ENCODE measurements at places on chromosomes 2 and 18.

DNA sequence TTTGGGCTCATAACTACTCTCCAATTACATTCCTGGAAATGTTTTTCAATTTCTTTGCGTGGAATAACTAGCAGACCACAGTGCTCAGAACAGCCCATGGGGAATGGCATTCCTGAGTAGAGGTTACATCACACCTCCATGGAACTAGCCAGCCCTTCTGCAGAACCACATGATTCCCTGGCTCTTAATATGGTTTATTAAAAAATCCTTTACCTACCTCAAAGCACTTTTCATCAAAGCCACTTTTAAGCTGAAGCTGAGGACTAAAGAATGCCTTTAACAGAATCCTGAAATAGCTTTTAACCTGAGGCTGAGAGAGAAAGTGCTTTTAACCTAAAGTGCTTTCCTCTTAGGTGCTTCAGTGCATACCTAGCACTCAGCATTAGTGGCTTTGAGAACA is 376.3 kb downstream of the ARHGAP15 start:
- no peak for DNase-seq

GRCh38 chr2:223501641-223502040 is 100.5 kb downstream of the SCG2 start:
- DNase-seq = no peak

DNA sequence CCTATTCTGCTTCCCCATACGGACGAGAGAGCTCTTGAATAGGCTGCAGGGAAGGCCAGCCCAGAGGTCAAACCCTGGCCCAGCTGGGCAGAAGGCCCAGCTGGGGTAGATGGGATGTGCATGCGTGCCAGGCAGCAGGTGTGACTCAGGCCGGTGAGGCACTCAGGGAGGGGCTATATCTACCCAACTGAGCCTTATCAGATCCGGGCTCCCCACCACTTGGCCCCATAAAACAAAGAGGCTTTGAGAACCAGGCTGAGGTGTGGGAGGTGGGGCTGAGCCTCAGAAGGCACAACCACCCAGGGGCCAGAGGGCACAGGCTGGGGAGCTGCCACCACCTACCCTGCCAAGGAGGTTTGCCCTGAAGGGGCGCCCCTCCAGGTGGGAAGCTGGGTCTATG is 8.0 kb upstream of the CFAP65 start:
- DNase-seq = no peak

GRCh38 chr2:216222650-216223352 is 113.7 kb downstream of the XRCC5 start:
- DNase-seq = no peak

DNA sequence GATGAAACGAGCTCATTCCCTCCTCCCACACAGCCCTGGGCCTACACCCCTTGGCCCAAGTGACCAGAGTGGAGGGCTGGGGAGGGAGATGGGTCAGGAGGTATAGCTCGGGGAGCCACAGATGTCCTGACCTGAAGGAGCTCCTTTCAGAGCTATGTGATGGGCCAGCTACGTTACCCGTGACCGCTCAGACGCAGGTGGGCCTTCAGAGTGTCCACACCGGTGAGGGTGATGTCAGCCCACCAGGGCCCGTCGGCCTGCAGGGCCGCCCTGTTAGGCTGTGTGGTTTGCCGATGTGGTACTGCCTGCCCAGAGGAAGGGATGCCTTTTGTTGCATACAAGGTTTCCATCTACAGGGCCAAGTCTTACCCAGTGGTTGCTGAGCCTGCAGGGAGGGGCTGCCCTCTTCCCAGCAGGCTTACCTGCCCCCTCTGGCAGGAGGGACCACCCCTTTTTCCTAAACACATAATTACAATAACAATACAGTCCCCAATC is 41.8 kb upstream of the FOSL2 start:
- DNase-seq = no peak

- DNase-seq = no peak
These were observed 2.4 kb downstream of the SPRED2 start for GRCh38 chr2:65429786-65430602.

GRCh38 chr2:141534666-141535362 is 596.0 kb downstream of the LRP1B start:
- DNase-seq = no peak

DNA sequence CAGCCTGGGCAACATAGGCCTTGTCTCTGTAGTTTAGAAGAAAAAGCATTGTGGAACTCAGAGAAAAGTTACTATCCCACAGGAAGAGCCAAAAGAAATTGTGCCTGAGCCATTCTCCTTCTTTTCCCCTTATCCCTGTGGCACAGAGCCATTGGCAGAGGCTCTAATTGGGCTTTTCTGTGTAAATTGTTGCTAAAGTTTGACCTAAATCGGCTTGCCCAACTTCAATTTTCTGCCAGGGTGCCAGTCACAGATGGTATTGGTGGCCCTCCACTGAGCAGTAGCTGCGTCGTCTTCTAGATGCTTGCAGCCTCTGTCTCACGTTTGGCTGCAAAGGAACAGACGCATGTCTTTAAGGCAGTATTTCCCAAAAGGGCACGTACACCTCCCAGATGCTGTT is 30.3 kb downstream of the ZNF532 start:
- DNase-seq = no peak

- DNase-seq = no peak
These were observed 210.6 kb downstream of the TMEM247 start for GRCh38 chr2:46689993-46690392.

- DNase-seq = no peak
These were observed 7.6 kb upstream of the DSG2 start for GRCh38 chr18:31490387-31490786.

DNA sequence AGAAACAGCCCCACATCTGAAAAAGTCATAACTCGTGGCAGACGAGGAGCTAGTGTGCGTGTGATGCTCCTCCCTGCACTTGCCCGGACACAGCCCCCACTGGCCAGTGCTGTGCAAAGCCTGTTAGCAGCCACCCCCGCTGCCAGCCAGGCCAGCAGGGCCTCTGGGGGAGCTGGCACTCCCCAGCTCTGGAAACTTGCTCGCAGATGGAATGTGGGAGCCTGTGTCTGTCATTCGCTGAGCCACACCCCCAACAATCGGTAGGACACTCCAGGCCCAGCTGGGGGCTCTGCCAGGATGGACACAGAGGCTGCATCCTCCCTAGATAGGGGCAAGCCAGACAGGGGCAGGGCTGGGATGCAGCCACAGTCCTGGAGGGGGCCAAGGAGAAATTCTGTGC is 62.4 kb upstream of the ATG16L1 start:
- DNase-seq = no peak

DNA sequence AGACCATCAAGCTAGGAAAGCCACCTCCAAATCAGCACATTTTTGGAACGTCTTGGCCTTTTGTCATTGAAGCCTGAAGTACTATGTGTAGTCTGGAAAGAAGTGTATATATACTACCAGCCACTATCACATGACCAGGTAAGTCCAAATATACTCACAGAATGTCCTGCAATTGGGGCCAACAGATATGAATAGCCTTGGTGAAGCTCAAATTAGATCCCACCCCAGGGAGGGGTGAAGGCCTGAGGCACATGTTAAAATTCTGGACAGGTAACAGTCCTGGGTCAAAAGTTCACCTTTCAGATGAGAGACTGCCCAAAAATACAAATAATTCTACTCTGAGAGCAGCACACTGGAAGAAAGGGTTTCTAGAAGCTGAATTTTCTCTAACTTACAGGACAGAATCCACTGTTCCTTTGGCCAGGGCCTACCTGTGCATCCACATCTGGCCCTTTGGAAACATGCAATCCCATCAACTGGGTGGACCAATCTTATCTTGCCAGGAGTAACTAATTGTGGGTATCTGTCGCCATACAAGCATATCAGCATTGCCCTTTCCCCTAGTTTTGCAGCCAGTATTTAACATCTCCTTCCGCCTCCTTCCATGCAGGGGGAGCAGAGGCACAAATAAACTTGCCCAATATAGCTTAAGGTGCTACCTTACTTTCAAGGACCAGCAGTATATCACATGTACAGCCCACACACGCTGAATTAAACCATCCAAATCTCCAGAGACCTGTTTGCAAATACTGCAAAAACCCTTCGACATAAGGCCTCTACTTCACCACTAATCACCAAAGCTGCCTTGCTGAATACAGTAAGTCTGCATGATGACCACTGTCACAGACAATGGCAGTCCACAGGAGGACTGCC is 67.8 kb downstream of the EIF5B start:
- no peak for DNase-seq

GRCh38 chr2:179252423-179252822 is 12.2 kb downstream of the SESTD1 start:
- DNase-seq = no peak

DNA sequence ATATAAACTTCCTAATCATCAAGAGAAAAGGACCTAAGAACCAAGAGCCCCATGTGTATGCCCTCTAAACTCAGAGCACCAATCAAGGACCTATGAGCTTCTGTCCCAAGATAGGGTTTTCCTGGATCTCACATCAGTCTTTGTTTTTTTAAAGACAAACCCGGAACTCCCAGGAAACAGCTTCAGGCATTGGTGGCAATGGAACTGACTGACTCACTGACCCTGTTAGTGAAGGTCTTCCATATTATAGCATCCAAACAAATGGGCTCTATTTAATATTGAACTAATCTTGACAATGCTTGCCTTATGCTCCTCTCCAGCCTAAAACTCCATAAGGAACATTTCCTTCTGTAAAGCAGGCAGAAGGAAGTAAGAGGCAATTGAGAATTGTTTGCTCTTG is 63.5 kb upstream of the RPE start:
- DNase-seq = no peak

- DNase-seq = no peak
These were observed 109.4 kb downstream of the AOX1 start for GRCh38 chr2:200695191-200695590.

DNA sequence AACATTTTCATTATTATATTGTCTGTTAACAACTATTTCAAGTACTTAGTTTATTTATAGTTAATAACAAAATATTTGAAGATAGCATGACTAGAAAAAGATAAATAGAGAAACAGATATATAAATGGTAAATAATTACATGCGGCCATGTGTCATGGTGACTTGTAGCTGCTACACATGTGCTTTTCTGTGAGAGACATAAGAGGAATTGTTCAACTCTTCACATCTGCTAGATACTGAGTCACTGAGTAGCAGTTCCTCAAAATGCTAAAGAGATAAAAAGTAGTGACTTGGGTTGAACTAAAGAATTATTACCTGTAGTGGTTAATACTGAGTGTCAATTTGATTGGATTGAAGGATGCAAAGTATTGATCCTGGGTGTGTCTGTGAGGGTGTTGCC is 37.5 kb upstream of the SCN9A start:
- DNase-seq = no peak

GRCh38 chr2:239619369-239619768 is 218.5 kb upstream of the HDAC4 start:
- no peak for DNase-seq

DNA sequence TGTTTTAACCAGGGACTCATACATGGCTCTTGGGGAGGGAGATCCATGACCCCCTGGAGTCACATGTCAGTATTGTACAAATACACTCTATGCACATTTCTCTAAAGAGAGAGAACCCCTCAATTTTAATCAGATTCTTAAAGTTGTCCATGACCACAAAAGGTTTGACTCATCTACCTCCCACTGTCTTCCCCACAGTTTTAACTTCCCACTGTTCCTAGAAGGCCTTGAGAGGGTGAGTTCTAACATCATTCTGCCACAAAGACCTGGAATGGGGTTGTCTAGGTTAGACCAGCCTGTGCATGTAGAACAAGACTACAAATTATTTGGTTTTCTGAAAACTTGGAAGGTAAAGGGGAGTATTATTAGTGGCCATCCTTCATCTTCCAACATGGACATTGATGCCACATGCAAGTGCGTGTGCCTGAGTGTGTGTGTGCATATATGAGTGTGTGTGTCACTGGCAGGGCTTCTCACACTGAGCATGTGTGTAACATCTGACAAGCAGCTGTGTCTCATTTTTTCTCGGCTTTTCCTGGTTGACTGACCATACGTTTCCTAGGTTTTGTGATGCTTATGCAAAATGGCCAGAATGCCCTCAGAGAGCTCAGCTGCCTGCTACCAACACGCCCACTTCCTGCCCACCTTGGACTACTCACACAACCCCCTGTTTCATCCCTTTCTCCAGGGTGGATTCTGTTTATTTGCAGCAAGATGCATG is 94.6 kb upstream of the LGALSL start:
- DNase-seq = no peak

GRCh38 chr18:63158676-63159291 is 160.8 kb downstream of the BCL2 start:
- DNase-seq = no peak

DNA sequence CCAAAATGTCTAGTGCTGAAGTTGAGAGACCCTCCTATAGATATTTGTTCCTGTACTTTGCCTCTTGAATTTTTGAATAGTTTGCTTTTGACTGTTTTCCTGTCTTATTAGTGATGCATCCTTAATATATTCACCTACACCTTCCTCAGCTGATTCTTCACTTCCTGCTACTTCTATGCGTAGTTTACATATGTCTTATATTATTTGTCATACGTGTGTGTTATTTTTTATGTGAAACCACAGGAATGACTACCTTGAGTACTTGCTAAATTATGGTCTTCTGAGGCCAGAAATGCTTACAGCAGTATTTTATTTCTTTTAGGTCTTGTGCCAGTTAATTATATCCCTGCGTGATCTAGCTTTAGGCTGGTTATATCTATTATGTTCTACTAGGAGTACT is 9.9 kb downstream of the UBE2E3 start:
- no peak for DNase-seq

GRCh38 chr18:13378150-13378549 is 159.6 kb downstream of the LDLRAD4 start:
- DNase-seq = no peak

GRCh38 chr2:108905176-108905575 is 83.8 kb downstream of the EDAR start:
- no peak for DNase-seq

DNA sequence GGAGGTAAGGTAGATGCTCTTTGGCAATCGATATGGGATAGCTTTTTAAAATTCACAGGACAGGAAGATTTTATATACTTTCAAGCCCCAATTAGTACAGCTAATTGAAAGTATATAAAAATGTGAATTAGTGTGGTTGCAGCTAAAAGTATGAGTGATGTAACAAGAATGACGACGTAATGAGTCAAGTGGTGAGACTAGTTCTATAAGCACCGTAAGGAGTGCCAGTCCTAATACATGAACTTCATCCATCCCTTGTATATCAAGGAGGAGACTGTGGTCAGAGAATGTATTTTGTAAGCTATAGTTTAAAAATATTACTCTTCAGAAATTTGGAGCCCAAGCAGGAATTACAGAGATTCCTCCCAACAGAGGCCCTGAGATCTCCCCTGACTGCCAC is 25.8 kb downstream of the DNAJC27 start:
- no peak for DNase-seq

DNA sequence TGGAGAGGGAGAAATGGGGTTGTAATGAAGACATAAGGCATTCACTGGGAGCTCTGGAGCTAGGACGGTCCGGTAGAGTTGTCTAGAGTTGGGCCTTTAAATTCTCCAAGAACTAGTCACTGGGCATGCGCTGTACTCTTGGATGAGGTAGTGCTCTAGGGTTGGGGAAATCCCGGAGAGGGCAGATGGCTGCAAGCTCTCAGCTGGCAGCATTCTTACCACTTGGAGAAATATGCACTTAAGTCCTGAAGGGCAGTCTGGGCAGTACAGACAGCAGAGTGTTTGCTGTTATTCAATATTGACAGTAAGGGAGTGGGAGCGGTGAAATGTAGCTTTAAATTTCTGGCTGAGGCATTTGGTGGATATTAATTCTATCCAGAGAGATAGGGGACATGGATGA is 214.6 kb downstream of the RDH14 start:
- no peak for DNase-seq
